ENCODE measurements at places on chromosomes 12 and 14. TPM values are rescaled to one million over a fixed set of nuclear protein-coding genes. Genes with fewer than 3 reads are reported as not detected.

DNA sequence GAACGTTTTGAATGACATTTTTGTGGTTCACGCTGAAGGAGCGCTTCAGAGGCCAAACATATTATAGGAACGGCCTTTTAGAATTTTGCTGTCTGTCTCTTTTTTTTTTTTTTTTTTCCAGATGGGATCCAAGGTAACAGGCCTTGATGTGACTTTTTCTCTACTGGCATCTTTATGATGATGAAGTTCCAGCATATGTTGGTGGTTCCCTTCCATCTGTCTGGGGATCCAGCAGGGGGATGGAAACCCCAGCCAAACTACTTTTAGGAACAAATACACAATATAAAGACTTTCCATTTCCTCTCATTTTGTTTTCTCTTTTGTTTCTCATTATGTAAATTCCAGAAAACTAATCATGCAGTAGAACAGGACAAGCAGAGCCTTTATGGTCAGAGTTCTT lies 239.3 kb upstream of the PRICKLE1 start:
- no peak for DNase-seq

DNA sequence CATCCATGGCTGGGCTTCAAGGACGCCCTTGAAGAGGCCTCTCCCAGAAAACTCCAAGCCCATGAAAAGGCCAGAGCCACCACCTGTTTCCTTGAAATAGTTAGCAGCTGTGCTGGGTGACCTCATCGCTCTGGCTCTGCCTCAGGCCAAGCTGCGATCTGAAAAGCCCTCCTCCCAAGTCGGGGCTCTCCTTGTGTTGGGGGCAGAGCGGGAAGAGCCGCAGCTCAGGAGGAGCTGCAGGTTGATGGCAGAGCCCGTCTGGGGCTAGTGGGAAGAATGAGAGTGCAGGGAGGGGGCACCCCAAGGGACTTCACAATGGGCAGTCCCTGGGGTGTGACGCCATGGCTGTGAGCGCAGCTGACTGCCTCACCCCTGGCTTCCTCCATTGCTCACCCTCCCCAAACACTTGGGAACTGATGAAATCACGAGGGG lies 50.0 kb upstream of the STON2 start:
- DNase-seq: no peak

GRCh38 chr14:57729208-57730187 lies 136.4 kb downstream of the SLC35F4 start:
- DNase-seq: no peak

GRCh38 chr12:92468358-92469020 lies 234.3 kb upstream of the PLEKHG7 start:
- DNase-seq: no peak

DNA sequence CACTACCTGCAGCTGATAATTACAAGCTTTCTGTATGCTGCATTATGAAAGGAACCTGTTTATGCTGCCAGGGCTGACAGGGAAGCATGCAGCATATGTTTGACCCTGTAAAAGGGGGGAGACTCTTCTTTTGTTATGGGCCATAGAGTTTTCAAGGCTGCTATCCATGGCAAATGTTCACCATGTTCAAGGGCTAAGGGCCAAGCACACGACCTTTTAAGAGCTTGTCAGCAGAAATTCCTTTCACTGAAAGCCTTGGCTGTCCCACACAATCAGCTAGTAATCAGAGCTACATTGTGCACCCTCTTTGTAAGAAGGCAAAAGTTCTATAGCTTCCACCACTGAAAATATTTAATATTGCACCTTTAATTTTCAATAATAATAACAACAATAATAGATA lies 74.2 kb upstream of the MBIP start:
- no peak for DNase-seq

DNA sequence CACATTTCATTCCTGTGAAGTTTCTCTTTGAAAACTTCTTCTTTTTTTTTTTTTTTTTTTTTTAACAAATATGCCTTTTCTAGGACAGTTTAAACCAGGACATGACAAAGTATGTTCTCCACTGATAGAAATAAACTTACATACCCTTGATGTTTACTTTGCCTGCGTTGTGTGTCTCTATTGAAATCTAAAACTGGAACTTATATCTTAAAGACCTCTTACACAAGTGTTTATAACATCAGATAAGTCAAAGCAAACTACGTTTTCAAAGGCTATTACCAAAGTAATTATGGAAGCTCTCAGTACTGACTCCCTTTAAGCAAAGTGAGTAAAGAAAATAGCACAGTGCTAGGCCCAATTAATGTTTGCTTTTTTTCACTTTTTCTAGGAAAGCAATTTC lies 30.6 kb upstream of the ISM2 start:
- DNase-seq: no peak

DNA sequence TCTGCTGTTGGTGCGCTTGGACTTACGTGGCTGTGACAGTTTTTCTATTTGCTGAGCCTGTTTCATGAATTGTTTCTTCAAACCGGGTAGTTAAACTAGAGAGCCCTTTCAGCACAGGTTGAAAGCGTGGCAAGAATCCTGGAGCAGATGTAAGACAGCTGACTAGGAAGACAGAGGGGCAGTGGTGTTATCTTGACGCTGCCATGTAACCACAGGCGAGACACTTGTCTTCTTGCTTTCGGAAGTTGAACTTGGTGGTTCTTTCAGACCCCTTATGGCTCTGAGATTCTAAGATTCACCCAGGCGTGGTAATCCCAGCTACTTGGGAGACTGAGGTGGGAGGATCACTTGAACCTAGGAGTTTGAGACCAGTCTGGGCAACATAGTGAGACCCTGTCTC lies 4.3 kb downstream of the EMP1 start:
- no peak for DNase-seq

DNA sequence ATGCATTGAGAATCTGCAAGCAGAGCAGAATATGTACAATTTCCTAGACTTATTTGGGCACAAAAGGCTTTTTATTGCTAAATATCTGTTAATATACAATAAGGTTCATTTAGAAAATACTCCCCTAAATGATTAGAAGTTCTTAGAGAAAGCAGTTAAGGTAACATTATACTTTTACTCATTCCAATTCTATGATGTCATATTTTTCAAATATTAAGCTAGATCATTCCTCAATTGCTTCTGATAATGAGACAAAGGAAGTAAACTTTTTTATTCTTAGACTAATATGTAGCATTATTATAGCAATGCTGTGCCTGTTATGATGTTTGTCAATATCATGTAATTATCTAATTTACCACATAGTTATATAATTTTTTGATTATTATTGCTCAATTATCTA lies 447.0 kb downstream of the SLC16A7 start:
- DNase-seq: no peak

The NOS1 gene
- 1.1 TPM for total RNA-seq

The STK38L gene
- 36.4 TPM for total RNA-seq

The RAN gene
- total RNA-seq: 375 TPM
